ENCODE measurements at places on chromosomes 12 and 14.

DNA sequence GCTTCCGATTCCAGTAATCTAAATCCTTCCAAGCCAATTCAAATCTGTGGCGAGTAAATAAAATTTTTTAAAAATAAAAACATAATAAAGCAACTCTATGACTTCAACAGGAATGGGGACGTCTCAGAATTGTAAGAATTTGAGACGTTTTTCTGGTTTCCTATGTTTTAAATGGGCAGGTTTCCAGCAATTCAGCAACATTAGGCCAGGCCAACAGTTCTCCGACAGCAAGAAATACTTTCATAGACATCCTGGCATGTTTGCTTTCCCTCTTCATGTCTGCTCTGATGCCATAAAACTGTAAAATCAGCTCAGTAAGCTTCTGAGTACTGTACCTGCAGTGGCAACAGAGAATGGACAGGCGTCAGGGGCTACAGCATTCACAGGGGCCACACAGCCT, 35.8 kb upstream of the DICER1 start:
- no peak for DNase-seq

GRCh38 chr12:14257734-14258574, 107.5 kb upstream of the ATF7IP start:
- DNase-seq = peak; percentile 98

- DNase-seq = no peak
These were observed 107.4 kb downstream of the TSHR start for GRCh38 chr14:81062816-81063215.

GRCh38 chr12:113261847-113262470, 40.7 kb downstream of the TPCN1 start:
- no peak for DNase-seq

DNA sequence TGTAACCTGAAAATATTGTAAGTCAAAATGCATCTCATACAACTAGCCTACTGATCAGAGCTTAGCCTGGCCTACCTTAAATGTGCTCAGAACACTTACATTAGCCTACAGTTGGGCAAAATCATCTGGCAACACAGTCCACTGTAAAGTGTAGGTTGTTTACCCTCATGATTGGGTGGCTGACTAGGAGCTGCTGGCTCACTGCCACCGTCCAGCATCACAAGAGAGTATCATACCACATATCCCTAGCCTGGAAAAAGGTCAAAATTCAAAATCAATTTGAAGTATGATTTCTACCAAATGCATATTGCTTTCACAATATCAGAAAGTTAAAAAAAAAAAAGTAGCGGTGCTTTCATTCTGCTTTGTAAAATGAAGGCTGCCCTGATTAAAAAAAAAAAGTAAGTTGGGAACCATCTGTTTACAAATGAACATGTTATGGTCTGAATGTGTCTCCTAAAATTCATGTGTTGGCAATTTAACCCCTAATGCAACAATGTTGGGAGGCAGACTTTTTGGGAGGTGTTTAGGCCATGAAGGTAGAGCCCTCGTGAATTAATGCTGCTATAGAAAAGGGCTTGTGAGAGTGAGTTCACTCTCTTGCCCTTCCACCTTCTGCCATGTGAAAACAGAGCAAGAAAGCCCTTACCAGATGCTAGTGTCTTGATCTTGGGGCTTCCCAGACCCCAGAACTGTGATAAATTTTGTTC, 211.8 kb downstream of the PPM1H start:
- DNase-seq = no peak

DNA sequence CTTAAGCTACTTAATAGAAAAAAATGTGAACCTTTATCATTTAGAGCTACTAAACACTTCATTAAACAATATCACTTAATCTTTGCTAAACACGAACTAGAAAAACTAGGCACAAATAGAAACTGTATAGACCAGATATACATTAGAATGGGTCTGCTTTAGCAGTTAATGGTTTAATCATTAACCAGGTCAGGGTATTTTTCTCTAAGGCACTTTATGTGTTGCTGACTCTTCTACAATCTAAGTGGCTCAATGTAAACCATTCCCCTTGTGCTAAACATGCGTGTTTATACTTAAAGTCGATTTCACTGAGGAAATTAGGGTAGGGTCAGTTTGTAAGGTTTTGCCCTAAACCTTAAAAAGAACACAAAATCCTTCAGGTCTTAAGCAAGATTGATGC, 29.7 kb downstream of the TMCC3 start:
- no peak for DNase-seq

- no peak for DNase-seq
These were observed 207.1 kb downstream of the APAF1 start for GRCh38 chr12:98852181-98852580.

DNA sequence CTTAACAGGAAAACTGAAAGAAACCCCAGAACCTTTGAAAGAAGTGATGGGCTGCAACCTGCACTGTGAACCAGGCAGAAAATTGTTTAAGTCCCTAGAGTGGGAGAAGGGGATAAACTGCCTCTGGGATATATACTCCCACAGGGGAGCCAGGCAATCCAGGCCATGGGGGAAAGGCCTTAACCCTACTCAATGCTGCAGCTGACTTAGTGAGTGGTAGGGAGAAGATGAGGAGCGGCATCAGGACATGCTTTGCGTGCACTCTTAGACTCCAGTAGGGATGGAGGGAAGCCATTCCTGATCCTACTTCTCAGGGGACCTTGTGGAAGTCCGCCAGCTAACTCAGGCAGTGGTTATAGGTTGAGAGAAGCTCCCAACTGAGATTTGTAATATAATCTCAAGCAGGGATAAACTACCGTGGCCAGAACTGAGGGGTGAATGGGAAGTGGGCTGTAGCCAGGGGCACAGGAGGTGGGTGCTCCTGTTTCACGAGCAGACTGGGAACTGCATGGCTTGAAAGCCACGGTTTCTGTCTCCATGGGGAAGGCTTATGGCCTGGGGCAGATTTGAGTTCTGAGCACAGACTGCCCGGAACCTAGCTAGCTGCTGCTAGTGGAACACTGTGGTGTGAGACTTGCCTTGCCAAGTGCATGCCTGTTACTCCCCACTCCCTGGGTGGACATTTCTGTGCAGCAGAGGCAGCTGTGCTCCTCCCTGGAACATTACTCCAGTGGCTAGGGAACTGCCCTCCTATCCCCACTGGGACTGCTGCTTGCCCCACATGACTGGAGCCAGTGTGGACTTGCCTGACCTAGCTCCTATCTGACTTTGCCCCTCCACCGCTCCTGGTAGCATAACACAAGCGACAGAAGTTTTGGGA, 119.2 kb upstream of the SCAF11 start:
- no peak for DNase-seq

GRCh38 chr14:60214003-60214402, 35.0 kb upstream of the PPM1A start:
- no peak for DNase-seq

GRCh38 chr12:9706086-9706685, 26.7 kb downstream of the CLECL1 start:
- no peak for DNase-seq

DNA sequence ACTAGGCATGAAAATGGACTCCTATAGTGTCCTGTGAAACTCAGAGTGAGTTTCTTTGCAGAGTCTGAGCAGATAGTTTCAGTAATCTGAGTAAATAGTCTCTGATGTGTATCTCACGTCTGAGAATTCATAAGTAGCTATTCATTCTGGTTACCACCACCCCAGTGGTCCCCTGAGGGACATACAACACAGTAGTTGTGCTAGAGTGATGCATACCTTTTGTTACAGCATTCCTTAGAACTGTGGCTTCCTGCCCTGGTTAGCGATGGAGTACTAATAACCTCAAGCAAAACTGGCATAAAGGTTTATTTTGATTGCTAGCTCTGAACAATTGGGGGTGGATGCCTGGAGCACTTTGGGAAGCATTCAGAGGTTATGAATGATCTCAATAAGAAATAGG, 114.7 kb downstream of the DAAM1 start:
- no peak for DNase-seq

- no peak for DNase-seq
These were observed 621.2 kb upstream of the FBXO33 start for GRCh38 chr14:40053416-40053815.

GRCh38 chr14:78245238-78245637, 75.1 kb downstream of the NRXN3 start:
- DNase-seq = no peak

DNA sequence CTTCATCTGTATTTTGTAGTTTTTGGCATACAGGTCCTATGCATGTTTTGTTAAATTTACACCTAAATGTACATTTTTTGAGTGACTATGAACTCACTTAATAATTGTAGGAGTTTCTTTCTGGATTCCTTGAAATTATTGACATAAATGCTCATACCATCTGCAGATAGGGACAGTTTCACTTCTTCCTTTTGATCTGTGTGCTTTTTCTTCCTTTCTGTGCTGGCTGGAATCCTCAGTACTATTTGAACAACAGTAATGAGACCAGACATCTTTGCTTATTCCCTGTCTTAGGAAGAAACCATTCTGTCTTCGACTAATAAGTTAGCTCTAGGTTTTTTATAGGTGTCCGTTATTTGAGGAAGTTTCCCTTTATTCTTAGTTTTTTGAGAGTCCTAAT, 110.3 kb downstream of the ADGRD1 start:
- no peak for DNase-seq

DNA sequence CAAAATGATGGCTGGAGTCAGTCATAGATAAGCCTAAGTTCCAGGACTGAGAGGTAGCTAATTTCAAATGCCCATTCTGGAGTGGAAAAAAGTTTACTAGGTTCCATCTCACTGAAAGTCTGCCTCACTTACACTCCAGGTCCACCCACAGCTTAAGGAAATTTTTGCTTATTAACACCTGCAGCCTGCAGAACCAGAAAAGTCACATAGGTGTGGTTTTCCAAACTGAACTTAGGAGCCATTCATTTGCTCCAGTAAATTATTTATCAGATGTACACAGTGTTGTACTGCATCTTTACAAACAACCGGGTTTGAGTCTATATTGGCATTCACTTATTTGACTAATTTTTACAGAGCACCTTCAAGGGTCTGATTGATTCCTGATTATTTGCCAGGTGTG, 157.4 kb upstream of the ARID2 start:
- no peak for DNase-seq

DNA sequence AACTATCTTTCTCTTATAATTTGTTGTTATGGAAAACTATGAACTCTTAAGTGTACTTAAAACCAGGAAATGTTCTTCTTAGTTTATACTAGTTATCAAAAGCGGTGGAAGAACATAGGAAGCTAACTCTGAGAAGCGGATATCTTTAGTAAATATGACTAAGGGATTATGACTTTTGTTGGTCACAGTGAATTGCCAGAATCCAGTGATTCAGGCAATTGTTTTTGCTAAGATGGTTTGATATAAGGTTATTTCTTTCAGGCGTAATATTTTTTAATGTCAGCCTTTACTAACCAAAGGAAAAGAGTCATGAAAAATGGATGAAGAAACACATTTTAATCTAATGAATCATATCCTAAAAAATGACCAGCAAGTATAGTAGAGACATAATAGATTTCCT, 473.5 kb downstream of the FOXG1 start:
- peak; percentile 72 for DNase-seq

GRCh38 chr12:114476159-114476558, 70.2 kb upstream of the TBX5 start:
- peak; percentile 7 for DNase-seq

DNA sequence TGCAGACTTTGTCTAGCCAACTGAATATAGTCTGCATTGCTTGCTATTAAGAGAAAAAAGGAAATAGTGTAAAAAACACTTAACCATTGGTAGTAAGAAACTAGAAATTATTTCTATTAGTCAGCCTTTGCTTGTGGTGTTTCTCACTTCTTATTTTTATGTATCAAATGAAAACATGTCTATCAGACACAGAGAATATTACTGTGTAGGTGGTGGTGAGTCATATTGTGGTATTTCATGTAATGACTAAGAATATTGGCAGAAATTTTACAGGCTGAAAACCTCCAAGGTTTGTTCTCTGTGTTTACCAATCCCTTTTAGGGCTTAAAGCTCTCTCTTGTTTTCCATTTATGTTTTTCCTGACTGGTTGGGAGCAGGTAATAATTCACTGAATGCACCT, 87.2 kb downstream of the DAAM1 start:
- DNase-seq = peak; percentile 70

GRCh38 chr14:100778951-100779690, 46.8 kb upstream of the MEG3 start:
- no peak for DNase-seq

DNA sequence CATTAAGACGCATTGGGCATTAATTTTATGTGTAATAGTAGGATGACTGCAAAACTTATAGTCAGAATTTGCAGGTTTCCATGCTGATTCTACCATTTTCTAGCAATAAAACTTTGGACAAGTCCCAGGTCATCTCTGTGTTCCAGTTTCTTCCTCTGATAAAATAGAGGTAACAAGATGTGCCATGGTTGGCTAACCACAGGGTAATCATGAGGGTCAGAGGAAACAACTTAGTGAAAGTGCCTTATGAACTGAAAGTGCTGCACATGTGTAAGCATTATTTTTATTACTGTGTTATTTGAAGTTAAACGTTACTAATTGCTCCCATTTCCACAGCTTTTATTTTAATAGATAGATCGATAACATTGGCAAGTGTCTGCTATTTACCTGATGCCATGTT, 21.1 kb downstream of the SMCO2 start:
- DNase-seq = no peak

- DNase-seq = no peak
These were observed 112.6 kb downstream of the CCDC60 start for GRCh38 chr12:119447126-119447525.

GRCh38 chr12:67357376-67358125, 88.4 kb downstream of the CAND1 start:
- DNase-seq = no peak

DNA sequence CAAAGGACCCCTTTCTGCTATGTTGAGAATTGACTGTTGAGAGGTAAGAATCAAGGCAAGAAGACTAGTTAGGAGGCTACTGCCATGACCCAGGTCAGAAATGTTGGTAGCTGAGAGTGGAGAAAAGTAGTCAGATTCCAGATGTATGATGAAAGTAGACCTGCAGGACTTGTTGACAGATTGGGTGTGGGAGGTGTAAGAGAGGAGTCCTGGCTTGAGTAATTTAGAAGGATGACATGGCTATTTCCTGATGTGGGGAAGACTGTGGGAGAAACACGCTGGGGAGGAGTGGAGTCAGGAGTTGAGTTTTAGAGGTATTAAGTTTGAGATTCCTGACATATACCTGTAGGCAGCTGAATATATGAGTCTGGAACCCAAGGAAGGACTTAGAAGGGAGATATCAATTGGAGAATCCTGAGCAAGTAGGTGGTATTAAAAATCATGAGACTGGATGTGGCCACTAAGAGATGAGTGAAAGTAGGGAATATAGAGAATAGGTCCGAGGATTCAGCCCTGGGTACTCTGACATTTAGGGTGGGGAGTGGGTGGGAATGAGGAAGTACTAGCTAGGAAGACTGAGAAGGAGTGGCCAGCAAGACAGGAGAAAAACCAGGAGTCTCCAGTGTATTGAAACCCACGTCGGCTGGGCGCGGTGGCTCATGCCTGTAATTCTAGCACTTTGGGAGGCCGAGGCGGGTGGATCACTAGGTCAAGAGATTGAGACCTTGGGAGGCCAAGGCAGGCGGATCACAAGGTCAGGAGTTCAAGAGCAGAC, 12.6 kb upstream of the DDX47 start:
- DNase-seq = no peak
